Hindlimb muscle (tissue), 1 donor: ENCODE measurements at places on chromosomes 7 and 10. TPM values are rescaled to one million over a fixed set of nuclear protein-coding genes. Genes with fewer than 3 reads are reported as not detected.

Gene AKR1D1
- not detected for polyA plus RNA-seq

Gene SPDYE2B
- 5.1 TPM for polyA plus RNA-seq

GRCh38 chr7:121182281-121182680, 146.5 kb upstream of the WNT16 start:
- DNase-seq, result no peak

GRCh38 chr10:125085258-125086054, 74.9 kb downstream of the CTBP2 start:
- no peak for DNase-seq

DNA sequence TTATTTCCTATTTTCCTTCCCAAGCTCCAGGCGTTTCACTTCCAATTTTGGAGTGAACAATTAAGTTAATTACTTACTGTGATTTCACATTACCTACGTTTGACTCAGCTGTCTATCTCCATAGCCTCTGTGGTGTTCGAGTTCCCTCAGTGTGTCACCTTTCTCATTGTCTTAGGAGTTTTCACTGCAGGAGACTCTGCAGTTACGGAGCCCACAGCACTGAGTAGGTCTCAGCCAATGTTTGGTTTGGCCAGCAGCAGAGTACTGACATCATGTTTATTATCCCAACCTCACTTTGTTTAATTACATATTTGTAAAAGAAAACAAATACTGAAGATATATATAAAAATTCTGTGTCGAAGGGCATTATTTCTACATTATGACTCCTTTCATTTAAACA, 1123.9 kb downstream of the CNTNAP2 start:
- no peak for DNase-seq

Gene CHN2
- 10.5 TPM for polyA plus RNA-seq

Gene TNRC18
- 63.2 TPM for polyA plus RNA-seq
